ENCODE measurements at places on chromosomes 5 and 9. TPM values are rescaled to one million over a fixed set of nuclear protein-coding genes. Genes with fewer than 3 reads are reported as not detected.
A peak's percentile ranks its signal among the peaks of the same experiment; 100 is the strongest.

The IL13 gene
- not detected for total RNA-seq

The GDNF gene
- total RNA-seq, result 1.4 TPM

The MCIDAS gene
- 2.8 TPM for total RNA-seq

DNA sequence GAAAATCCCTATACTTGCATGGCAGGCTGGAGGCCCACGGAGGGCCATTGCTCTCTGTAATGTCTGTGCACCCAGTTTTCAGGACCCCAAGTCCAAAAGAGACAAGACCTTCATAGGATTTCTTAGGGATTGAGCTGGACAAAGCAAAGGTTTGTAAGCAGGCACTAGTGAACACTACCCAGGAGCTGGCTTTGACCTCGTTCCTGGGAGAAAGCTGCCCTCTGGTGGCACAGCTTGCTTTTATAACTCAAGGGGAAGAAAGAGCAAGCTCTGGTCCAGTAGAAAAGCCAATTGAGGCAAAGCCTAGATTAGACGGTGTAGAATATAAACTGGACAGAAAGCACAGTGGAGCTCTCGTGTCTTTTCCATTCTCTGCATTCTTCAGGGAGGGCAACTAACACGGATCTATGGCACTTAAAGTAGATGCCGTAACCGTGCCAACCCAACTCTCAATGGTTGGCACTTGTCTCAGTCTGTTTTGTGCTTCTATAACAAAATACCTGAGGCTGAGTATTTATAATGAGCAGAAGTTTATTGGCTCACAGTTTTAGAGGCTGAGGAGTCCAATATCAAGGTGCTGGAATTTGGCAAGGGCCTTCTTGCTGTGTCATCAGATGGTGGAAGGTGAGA lies 7.9 kb downstream of the GABRP start:
- peak; percentile 32 for DNase-seq

GRCh38 chr9:78121488-78121887 lies 89.9 kb upstream of the GNAQ start:
- DNase-seq, result peak; percentile 58

DNA sequence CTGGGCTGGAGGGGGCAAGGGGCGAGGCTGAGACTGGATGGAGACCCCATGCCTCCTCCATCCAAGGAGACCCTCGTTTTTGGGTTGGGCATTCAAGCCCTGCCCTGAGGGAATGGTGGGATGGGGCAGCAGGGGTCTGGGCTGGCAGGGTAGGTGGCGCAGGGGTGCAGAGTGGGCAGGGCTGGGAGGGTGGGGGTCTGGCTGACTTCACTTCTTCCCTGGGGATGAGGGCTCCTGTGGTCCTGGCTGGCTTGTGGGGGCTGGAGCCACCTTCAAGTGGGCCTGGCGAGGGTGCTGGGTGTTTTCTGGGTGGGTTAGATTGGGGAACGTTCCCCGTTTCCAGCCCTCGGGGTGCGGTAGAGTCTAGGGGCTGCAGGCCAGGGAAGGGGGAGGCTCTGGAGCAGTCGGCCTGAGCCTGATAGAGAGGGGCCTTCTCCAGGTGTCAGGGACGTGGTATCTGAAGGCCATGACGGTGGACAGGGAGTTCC lies 412 bp downstream of the LCN1 start:
- no peak for DNase-seq

The TAF1L gene
- total RNA-seq, result not detected

The FBP2 gene
- total RNA-seq, result not detected

DNA sequence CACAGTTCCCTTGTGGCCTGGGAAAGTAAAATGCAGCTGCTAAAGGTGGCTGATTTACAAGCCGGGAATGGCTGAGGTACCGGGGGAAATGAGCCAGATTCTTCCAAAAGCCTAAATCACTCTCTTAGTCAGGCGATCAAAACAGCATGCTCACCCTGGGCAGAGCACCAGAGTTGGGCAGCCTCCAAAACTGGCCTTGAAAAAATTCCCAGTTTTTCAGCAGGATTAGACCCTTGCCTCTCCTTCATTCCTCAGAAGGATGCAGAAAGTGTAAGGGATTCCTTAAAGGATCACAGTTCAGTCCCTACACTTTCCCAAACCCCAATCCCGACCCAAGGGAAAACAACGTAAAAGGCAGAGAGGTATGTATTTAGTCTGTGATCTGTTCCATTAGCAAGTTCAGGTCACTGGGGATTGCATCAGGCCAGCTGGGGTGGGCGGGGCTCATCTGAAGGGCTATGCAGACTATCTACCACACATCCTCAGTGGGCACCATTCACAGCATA lies 16.9 kb downstream of the TMEM174 start:
- no peak for DNase-seq

Measured in HT1080 (cell line).